ENCODE measurements at places on chromosomes 6 and 20.

DNA sequence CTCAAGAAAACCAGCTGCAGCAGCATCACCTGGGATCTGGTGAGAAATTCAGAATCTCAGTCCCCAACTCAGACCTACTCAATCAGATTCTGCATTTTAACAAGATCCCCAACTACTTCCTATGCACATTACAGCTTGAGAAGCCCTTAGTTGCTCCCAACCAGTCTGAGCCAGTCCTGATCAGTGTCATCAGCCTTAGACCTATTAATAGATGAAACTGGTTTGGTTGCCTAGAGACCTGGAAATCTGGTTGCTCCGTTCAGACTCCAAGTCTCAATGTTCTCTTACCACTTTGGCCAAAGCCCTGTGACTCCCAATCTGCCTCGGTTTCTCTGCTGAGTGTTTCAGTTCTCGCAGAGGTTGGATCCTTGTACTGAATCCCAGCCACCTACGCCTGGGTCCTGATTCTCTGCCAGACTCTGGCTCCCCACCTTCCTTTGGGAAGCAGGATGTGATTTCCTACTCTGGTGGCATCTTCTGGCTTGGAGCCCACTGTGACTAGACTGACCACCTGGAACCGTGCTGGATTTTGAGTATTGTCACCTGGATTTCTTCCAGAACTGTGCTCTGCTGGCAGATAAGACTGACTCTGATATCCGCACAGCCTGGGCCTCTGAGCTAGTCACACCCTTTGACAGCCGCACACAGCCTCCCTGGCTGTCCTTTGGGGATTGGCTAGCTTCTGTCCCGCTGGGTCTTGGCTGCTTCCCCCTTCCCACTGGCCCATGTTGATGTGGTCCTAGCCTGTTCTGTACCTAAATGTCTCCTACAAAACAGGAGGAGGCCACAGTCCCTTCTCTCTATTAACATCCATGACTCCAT is 20.3 kb upstream of the ATXN1 start:
- no peak for DNase-seq

GRCh38 chr20:46332373-46333160 is 24.3 kb upstream of the CDH22 start:
- no peak for DNase-seq

- no peak for DNase-seq
These were observed 45.2 kb downstream of the OSTM1 start for GRCh38 chr6:108029226-108029921.

GRCh38 chr6:141437011-141437410 is 695.7 kb upstream of the GJE1 start:
- DNase-seq: no peak

DNA sequence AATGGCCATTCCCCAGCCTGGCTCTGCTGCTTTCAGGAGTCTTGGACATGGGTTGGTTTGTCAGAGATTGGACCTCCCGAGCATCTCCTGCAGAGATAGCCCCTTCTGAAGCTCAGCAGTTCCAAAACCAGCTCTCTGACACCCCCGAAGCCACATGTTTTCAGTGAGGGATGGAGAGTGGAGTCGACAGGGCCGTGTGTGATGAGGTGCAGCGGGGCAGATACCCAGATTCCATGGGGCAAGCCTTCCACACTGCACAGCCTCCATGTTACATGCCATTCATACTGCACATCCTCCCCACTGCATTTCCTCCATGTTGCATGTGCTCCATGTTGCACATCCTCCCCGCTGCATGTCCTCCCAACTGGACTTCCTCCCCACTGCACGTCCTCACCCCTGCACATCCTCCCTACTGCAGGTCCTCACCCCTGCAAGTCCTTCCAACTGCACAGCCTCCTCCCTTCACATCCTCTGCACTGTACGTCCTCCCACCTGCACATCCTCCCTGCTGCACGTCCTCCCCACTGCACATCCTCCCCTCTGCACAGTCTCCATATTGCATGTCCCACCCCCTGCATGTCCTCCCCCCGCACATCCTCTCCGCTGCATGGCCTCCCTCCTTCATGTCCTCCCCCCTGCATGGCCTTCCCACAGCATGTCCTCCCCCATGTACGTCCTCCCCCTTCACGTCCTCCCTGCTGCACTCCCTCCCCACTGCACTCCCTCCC is 112.2 kb downstream of the SYNDIG1 start:
- DNase-seq: no peak

DNA sequence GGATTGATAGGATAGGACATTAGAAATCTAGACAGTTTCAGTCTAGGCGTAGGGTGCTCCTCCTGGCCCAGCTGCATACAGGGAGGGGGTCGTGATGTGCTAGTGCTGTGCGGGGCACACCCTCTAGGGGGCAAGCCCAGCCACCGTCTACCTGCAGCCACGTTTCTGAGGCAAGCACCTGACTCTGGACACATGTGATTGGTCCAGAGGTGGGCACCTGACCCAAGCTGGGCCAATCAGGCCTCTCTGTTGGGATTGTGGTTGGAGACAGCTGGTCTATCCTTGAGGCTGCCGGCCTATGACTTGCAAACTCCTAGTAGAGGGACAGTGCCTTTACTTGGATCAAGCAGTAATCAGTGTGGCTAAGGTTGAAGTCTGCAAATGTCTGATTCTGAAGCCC is 317.1 kb downstream of the BMP7 start:
- DNase-seq: no peak

GRCh38 chr6:125587666-125588632 is 161.5 kb upstream of the HEY2 start:
- no peak for DNase-seq

- DNase-seq: no peak
These were observed 52.3 kb upstream of the ADGRF1 start for GRCh38 chr6:47094241-47094925.

- DNase-seq: no peak
These were observed 746.0 kb upstream of the ADGRB3 start for GRCh38 chr6:67888886-67889681.

- DNase-seq: no peak
These were observed 1.5 kb downstream of the LIN28B start for GRCh38 chr6:104958178-104959025.

GRCh38 chr6:112204350-112204706 is 50.0 kb downstream of the LAMA4 start:
- no peak for DNase-seq

DNA sequence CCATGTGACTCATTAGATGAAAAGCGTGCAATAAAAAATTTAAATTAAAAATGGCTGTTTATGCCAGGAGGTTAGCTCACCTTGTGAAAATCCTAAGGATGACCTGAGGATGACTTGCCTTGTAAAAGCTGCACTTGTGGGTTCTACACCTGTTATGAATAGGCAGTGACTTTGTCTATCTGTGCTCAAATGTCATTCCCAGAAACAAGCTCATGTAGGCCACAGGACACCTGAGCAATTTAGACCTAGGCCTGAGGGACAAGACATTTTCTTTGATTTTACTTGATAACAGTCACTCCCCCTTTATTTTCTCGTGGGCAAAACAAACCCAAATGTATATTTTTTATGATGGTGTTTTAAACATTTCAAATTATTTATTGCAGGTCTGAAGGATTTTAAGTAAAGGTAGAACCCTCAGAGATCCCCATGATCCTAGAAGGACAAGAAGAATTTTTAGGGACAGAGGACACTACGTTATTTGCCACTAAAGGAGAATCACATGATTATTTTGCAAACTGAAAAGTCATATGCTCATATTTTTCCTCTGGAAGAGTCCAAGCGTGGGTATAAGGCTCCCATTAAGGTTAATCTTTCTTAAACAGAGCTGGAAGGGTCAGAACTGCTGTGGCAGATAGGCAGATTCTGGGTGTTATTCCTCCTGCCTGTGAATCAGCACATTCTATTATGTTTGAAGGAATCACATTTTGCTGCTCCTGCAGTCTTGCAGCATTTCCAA is 277.5 kb upstream of the MAN1A1 start:
- DNase-seq: no peak

DNA sequence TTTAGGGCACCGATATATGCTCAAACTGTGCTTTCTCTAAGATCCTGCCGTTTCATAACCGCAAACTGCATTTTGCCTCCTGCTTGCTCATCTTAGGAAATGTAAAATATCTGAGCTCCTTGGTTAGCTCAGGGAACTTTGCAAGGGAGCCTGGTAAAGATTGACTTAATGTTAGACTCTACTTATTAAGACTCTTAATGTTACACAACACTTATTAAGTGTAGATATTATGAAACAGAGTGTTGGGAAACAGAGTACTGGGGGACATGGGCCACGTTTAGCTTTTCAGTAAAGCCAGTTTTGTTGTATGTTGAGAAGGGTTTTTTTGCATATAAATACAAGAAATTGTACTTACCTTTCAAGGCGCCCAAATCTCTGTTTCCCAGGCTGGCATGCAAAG is 1.9 kb downstream of the LTV1 start:
- no peak for DNase-seq

GRCh38 chr6:169669147-169669546 is 32.7 kb downstream of the WDR27 start:
- no peak for DNase-seq

DNA sequence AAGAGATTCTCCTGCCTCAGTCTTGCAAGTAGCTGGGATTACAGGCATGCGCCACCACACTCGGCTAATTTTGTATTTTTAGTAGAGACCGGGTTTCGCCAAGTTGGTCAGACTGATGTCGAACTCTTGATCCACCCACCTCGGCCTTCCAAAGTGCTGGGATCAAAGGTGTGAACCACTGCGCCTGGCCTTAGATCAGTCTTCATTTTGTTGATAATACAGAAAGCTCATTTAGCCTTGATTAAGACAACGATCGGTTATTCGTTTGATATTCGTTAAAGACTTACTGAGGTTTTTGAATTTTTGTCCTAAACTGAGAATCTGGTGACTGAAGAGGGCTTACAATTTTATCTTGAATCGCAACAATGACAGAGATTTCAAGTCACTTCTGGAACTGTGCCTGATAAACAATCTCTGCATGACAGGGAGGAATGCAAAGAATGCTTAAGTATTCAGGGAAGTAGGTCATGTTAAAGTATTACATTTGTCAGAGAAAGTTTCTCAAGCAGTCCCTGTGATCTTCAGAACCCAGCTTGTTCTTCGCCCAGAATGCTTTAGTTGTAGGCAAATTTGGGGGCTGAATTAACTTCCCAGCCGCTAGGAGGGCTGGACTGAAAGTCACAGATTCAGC is 14.8 kb downstream of the AKAP12 start:
- no peak for DNase-seq

DNA sequence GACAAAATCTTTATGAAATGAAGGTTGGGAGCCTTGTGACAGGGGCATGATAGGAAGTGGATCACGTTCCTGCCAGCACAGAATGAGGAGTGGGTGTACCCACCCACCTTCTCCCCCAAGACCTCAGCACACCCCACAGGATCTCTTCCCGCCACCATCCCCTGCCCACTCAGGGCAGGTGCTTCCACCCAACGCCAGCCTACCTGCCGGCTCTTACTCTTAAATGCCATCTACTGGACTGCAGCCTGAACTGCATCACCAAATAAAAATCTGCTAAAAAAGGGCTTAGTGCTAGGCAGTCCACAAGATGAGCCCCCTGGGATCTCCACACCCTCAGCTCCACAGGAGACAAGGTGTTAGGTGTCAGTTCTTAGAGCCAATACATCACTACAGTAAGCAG is 20.6 kb downstream of the DTNBP1 start:
- no peak for DNase-seq

- no peak for DNase-seq
These were observed 230.3 kb downstream of the SMOC2 start for GRCh38 chr6:168671028-168671862.

- no peak for DNase-seq
These were observed 56.3 kb downstream of the HLA-DPB1 start for GRCh38 chr6:33132081-33132524.

- no peak for DNase-seq
These were observed 41.9 kb downstream of the EYA2 start for GRCh38 chr20:46936415-46937156.

DNA sequence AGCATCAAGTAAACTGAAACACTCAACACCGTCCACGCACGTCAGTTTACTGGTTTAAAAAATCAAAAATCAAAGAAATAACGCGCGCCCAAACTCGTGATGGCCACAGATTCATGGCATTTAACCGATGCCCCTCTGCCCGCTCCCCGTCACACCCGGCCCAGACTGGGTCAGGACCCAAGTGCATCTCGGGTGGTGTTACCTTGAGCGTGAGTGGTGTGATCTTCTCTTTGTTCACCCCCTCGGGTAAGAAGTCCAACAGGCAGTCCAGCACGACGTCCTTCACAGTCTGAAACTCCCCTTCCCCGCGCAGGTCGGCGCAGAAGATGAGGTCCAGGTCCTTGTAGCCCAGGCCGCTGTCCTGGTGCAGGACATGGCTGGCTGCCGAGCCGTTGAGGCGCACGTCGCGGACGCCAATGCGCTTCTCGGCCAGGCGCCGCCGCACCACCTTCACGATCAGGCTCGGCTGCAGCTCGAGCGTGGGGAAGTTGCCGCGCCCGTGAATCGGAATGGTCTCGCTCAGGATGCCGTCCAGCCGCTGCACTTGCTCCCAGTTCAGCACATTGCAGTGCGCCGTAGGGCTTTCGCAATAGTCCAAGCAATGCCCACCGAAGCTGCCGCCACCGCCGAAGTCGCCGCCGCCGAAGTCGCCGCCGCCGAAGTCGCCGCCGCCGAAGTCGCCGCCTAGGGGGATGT is 945 bp downstream of the TENT5A start:
- DNase-seq: peak; percentile 19

GRCh38 chr20:61722146-61722678 is 343.5 kb downstream of the TAF4 start:
- DNase-seq: no peak

DNA sequence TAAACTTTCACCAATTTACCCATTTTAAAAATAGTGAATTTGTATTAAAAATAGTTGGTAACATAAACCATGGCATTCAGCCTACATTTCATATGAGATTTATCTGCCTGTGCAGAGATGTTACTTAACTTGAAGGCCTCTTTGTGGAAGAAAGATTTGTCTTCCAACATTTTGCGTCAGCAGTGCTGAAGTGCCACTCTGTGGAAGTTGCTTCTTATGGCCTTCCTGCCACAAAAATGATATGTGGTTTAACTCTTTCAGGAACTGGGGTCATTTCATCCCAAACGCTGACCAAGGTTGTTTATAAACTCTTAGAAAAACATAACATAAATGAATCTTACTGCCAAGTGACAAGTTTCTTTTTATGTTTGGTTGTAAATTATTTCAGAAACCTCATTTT is 246.8 kb downstream of the ARID1B start:
- DNase-seq: no peak

GRCh38 chr6:144853603-144854002 is 568.5 kb downstream of the UTRN start:
- no peak for DNase-seq

DNA sequence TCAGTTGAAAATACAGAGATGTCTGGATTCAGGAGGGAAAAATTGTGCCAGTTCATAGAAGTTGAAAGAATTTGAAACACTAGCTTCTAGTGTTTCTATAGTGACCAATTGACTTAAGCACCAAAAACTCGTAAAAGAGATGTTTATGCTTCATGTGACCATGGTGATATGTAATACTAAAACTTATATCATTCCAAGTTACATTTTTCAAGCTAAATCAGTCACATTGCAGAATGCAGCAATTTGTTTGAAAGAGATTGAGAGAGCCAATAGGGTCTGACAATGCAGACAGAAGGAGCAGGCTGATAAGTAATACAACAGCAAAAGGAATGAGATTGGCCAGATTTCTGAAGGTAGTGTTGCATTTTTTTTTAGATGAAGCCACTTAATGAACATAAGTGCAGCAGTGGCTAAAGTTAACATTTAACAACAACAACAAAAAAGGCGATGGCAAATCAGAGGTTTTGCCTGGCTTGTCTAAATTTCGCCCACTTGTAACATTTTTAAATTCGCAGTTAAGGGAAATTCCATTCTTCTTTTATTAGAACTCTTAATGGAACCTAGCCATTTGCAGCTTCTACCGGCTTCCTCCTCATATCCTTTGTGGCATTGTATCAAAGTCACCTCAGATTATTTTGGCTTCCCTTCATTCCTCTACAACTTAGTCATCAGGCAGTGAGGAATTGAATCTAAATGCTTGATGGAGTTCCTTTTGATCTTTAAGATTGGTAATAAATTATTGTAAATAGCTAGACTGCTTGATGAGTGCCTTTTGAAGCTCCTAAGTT is 484.0 kb upstream of the SOX4 start:
- DNase-seq: no peak
